Activated CD4-positive, alpha-beta T cell treated with anti-CD3 and anti-CD28 coated beads, Interleukin-2, amount 10 ng/mL, durations not matched to agents 7 days and 5 days (primary cell): ENCODE measurements at places on chromosomes 5 and 9. TPM values are rescaled to one million over a fixed set of nuclear protein-coding genes. Genes with fewer than 3 reads are reported as not detected.

DNA sequence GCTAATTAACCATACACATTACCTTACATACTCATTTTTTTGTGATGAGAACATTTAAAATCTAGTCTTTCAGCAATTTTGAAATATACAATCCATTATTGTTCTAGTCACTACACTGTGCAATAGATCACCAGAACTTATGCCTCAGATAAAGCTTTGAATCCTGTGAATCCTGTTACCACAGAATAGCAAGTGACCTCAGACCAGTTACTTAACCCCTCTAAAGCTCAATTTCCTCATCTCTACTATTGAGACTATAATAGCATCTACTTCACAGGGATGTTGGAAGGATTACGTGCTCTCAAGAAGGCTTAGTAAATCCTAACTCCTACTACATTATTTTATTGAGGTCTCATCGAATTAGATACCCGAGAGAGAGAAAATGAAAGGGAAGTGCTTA, 60.2 kb upstream of the PIP5K1B start:
- no peak for DNase-seq

DNA sequence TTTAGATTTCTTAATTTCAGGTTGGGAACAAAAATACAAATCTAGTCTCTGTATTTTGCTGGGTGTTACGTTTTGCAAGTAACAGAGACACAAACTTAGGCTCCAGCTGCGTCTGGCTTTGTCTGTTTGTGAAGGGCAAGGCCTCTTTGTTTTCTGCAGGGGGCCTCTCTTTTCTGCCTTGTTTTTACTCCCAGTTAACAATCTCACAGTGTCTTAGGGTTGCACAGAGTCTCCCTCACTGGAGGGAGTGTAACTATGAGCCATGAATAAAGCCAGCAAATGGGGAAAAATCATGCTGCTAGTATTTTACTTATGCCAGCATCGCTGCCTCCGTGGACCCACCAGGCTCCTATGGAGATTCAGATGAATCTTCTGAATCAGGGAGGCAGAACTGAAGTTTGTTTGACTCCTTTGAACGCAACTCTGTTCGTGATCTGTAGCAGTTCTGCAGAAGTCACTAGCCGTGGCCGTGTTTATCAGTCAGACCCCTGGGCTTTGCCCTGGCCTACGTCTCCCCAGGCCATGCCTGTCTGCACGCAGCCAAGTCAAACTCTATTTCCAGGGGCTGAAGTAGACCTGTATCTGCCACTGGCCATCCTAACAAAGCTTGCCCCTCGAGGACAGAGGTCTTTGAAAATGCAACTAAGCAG, 77.2 kb downstream of the ATP10B start:
- DNase-seq: no peak

- no peak for DNase-seq
Measured at GRCh38 chr5:91374893-91375520, 8.1 kb downstream of the ARRDC3 start.

NAIP gene
- total RNA-seq: 3.5 TPM

MARCHF11 gene
- not detected for total RNA-seq

DNA sequence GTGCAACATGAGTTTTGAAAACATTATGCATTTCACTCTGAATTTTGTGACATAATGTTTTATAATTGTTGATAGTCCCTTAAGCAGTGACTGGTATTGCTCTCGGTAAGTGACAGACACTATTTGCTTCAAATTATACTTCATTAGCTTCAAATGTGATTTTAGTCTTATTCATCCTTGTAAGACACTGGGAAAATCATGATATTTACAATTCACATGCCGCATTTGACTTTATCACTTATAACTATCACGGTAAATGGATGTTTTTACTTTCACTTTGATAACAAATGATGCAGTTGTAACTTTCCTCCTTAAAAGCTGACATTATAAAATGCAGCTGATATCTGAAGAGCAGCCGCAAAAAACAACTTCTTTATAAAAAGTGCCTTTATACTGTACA, 44.1 kb upstream of the ITGA2 start:
- DNase-seq: no peak

- DNase-seq: no peak
Measured at GRCh38 chr9:103997856-103998370, 96.2 kb upstream of the SMC2 start.

- DNase-seq: no peak
Measured at GRCh38 chr5:174022384-174023095, 23.0 kb upstream of the NSG2 start.

GRCh38 chr9:71703172-71703872, 65.0 kb downstream of the CEMIP2 start:
- DNase-seq: no peak

- no peak for DNase-seq
Measured at GRCh38 chr9:79362100-79363081, 209.4 kb upstream of the TLE4 start.

- DNase-seq: no peak
Measured at GRCh38 chr9:111038331-111039230, at the start of gene LPAR1. Gene LPAR1 (minus strand): TSS chr9:111038470. CDS start chr9:110972117, 66,353 bp downstream.

ABCA1 gene
- 0.40 TPM for total RNA-seq

PHYHD1 gene
- total RNA-seq: 1.2 TPM

DNA sequence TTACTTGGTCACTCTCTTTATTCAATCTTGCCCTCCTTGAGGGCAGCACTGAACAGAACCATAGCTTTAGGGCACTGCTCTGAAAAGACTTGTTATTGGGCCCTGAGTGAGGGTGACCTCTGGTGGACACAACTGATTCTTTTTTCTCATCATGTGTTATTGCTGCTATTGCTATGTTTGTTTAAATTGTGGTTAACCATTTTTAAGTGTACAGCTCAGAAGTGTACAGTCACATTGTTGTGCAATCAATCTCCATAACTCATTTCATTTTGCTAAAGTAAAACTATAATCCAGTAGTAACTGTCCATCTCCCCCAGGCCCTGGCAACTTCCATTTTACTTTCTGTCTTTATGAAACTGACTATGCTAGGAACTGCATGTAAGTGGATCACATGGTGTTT, 351.1 kb upstream of the RIOK2 start:
- peak; percentile 13 for DNase-seq
